ENCODE measurements at places on chromosomes 11 and 22. TPM values are rescaled to one million over a fixed set of nuclear protein-coding genes. Genes with fewer than 3 reads are reported as not detected.

DNA sequence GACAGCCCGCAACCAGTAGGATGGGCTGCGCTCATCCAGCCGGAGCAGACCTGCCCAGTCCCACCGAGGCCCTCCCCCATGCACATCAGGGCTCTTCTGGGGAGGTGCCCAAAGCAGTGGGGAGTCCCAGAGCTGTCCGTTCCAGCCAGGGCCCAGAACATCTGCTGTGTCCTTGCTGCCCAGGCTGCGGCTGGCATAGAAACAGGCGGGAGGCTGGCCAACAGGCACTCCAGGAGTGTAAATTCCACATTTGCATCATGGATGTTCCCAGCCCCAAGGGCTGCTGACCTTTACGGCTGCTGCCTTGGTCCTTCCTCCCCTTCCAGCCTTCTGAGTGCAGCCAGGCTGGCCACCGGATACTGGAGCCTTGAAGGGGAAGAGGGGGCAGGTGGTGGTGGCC is 30.0 kb upstream of the SYT7 start:
- DNase-seq = no peak

DNA sequence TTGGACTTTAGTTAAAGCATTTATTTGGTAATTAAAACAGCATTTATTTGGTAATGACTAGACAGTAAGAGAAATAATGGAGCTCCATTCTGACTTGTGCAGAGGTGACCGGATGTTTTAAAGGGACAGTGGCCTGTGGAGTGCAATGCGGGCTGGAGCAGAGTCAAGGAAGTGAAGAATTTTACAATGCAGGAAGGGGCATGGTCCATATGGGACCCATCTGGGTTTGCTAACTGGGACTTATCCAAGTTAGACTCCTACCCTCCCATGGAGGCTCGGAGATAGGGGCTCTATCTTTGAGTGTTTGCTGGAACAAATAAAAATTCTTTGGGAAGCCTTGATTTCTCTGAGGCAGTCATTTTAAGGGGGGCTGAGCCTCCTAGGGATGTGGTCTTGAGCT is 59.9 kb upstream of the MYO18B start:
- no peak for DNase-seq

DNA sequence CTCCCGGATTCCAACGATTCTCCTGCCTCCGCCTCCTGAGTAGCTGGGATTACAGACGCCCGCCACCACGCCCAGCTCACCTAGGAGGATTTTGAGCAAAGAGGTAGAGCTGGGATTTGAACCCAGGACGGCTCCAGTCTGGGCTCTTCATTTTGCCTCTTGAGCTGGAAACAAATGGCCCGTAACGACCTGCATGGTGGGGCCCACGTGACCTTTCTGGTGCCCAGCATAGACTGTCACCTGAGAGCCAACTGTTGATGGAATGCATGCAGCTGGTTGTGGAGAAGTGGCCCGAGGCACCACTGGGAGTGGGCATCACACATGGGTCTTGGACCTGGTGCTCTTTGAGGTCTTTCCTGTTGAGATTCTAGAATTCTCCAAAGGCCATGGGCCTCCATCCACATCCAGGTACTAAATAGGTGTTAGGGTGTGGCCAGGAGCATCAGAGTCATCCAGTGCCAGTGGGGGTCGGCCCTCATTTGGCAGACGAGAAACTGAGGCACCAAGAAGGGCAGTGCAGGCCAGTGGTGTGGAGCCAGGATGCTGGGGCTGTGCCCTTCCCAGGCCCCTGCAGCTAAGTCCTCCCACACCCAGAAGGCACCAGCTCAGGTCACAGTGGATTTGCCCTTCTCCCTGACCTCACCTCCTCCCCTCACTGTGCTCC is 3.9 kb downstream of the ATF4 start:
- no peak for DNase-seq

GRCh38 chr22:45550416-45550815 is 47.7 kb downstream of the FBLN1 start:
- no peak for DNase-seq

- DNase-seq = no peak
Measured at GRCh38 chr22:43477966-43478365, 66.2 kb downstream of the MPPED1 start.

GRCh38 chr11:78990261-78990660 is 415.6 kb upstream of the NARS2 start:
- no peak for DNase-seq

- no peak for DNase-seq
Measured at GRCh38 chr11:113241636-113242054, 72.7 kb upstream of the TTC12 start.

DNA sequence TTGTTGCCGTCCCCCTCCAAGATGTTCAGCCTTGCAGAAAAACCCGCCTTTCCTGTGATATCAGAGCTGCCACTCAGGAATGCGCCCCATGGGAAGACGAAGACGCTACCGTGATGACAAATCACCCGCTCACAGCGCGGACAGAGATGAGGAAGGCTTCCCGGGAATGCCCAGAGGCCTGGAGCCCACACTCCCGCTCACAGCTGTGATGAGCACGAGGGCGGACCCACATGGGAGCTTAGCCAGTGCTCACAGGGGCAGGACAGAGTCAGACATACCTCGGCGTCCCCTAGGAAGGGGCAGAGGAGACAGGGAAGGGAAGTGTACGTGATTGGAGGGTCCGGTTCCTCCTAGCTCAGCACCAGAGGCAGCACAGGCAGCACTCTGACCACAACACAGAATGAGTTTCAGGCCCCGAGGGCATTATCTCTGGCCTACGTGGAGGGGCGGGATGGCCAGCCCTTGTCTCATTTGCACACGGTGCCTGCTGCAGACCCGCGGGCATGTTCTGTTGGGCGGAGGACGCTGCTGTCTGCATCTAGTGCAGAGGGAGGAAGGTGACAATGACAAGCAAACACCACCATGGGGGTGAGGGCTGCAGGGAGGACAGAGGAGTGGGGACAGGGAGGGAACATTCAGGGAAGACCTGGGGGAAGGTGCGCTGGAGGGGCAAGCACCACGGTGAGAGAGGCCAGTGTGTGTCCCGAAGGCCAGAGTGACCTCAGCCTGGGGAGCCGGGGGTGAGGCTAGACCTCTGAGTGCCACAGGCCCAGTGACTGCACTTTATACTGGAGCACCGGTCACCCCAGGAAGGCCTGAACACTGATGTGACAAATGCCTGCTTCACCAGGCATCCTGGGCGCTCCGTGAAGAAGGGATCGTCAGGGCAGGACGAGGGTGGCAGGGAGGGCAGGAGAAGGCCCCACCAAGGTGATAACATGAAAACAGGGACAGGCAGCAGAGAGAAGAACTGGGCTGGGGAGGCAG is 79.6 kb downstream of the CELSR1 start:
- no peak for DNase-seq

- no peak for DNase-seq
Measured at GRCh38 chr11:119634301-119634700, 94.7 kb downstream of the NECTIN1 start.

GRCh38 chr11:134863294-134863693 is 451.3 kb upstream of the B3GAT1 start:
- no peak for DNase-seq

DNA sequence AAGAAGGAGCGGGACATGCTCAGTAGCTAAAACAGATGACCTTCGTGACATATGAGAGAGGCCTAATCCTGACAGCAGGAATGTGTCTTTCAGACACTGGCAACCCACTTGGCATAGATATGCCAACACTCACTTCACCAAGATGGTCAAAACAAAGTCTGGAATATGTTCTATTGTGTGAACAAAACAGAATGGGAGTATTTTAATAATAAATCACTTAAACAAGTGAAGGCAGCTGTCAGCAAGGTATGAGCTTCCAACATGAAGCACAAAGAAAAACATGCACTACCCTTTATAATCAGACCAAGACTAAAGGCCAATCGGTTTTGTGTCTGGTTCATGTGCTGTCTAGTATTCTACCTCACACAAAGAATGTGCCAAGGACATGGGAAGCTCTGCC is 23.1 kb downstream of the CCDC34 start:
- no peak for DNase-seq

- DNase-seq = peak; percentile 39
Measured at GRCh38 chr11:1546077-1546535, 26.0 kb downstream of the DUSP8 start.

DNA sequence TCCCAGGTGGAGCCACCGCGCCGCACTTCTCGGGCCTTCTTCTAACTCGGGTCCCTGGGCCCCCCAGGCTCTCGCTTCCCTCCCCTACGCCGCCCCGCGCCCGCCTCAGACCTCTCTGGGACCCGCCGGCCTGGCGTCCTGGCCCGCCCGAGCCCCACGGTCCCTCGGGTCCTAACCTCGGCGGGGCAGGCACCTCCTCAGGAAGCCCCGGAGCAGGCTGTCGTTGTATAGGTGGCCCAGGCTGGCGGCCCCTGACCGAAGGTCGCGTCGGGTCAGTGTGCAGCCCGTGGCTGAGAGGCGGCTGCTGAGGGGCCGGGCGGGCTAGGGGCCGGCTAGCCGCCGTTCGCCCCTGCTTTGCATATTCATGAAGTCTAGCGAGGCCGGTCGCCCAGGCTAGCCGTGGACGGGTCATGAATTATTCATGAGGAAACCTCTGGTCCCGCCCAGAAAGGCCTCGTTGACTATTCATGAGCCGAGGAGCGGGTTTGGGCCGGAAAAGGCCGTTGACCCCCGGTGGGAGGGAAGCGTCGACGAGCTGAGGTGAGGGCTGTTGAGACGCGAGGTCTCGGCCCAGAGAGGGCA is at the start of gene HORMAD2:
Gene HORMAD2, plus strand, starts transcription at position 513 of the 582 bp plus-strand sequence. CDS start 13,489 bp downstream, outside the sequence.
- DNase-seq = peak; percentile 52

- peak; percentile 32 for DNase-seq
Measured at GRCh38 chr11:125165111-125165842, 726 bp downstream of the PKNOX2 start.

DNA sequence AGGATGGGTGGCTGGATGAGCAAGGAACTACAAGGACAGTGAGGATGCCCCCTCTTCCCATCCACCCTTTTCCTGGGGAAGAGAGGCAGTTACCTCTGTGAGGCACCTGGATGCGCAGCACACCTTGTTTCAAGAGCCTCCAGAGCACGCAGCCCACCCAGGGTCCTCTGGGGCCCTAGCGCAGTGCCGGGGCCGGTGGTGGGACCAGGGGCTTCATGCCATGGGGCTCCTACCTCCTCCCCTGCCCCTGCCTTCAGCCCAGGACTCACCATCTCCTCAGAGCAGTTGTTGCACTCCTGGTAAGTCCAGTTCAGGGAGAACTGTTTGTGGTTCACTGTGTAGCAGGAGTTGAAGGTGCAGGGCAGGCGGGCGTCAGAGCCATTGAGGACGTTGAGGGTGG is 8.1 kb downstream of the SCN2B start:
- no peak for DNase-seq

DNA sequence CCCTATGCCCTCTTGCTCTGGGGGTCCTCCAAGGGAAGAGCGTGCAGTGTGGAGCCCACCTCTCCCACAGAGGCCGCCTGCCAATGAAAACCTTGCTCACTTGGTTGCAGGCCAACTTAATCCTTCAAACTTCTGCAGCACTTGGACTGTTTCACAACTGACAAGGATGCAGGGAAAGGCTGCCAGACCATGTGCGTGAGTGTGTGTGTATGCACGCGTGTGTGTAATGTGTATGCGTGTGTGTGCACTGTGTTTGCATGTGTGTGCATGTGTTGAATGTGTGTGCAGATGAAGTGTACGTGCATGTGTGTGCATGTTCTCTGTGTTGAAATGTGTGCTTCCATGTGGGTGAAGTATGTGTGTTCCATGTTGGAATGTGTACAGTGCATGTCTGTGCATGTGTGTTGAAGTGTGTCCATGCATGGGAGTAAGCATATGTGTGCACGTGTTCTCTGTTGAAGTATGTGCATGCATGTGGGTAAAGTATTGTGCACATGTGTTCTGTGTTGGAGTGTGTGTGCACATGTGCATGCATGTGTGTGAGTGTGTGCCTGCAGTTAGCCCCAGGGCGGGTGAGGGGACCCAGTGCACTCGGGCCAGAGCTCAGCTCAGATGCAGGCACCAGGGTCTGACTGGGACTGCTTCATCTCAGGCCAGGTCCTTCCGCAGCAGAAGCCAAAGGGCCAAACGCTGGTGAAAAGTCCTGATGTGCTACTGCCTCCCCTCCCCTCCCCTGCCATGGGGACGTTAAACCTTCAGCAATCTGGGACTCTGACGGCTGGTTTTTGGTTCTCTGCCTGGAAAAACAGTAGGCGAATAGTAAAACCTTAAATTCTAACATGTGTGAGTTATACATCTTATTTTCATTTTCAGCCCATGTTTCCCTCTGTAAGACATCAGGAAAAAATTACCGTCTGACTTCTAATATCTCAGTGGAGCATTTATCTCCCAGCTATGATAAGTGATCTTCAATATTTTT is 72.0 kb downstream of the FLI1 start:
- no peak for DNase-seq

DNA sequence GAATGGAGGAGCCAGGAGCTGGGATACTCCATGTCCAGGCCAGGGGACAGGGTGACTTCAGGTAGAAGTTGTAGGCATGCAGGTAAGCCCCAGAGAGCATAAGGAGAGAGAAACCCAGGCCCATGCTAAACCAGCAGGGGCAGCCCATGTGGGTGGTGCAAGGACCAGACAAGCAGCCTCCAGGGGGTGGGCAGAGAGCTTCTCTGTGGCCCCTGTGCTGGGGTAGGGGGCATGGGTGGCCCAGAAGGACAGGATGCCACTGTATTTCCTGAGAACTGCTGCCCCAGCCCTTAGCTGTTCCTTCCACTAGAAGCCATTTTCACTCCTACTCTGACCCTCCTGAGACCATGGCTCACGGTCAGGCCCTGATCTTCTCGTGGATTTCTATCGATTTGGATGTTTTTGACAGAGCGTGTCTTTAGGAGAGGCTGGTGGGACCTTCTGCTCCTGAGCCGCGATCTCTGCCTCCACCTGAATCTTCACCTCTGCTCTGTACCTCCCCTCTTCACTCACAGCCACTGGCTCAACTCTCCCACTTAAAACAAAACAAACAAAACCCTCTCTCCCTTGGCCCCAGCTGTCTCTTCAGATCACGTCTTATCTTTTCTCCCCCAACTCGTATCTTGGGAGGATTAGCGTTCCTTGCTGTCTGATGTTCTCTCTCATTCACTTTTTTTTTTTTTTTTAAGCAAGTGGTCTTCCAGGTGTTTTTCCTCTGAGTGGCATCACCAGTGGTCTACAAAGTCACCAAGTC is 112.2 kb downstream of the NECTIN1 start:
- DNase-seq = no peak

DNA sequence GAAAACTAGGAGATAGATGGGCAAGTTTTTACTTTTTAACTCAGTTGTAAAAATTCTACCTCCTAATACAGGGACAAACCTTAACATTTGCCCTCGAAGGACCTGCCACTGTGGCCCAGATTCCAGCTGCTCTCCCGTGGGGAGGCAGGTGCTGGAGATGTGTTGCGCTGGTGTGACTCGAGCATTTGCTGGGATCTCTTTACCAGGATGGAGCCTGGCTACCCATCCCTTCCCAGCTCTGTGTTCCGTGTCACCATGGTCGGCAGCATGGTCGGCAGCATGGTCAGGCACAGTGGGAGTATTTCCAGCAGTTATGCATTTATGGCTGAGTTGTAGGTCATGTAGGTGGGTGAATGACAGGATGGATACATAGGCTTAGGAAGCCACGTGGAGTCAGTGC is 41.1 kb downstream of the OTOG start:
- no peak for DNase-seq

Gene IRAG1
- 5.4 TPM for total RNA-seq

Gene ACTN3
- total RNA-seq = 0.44 TPM

Gene SLC22A6
- total RNA-seq = not detected

Gene FGF3
- total RNA-seq = not detected

Gene FDXACB1
- 3.0 TPM for total RNA-seq

Gene DUSP8
- 15.9 TPM for total RNA-seq

Gene FZD4
- 9.3 TPM for total RNA-seq
